ENCODE measurements at places on chromosomes 6 and 20.

- DNase-seq, result peak; percentile 61
Measured at GRCh38 chr20:8854571-8854970, 214.3 kb upstream of the PLCB4 start.

DNA sequence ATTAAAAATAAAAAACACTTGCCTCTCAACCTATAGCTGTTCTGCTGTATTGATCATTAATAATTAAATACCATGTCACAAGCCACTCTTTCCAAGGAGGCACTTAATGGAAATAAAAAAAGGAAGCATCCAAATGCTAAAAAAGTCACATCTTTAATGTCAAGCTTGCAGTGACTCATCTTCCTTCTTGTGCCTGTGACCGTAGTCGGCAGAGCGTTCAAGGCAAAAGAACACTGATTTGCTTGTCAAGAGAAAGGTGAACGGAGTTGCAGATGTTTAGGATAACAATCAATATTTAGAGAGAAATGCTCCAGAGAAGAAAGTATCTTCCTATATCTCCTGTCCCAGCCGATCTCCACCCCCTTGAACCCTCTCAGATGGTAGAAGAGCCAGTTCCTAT, 341.0 kb upstream of the OPRM1 start:
- no peak for DNase-seq

- DNase-seq, result no peak
Measured at GRCh38 chr20:37590938-37591490, 63.3 kb upstream of the BLCAP start.

GRCh38 chr6:127471379-127472255, 12.4 kb upstream of the KIAA0408 start:
- no peak for DNase-seq

- DNase-seq, result no peak
Measured at GRCh38 chr6:38604700-38605099, 35.0 kb downstream of the BTBD9 start.

GRCh38 chr6:107917451-107918375, 40.3 kb downstream of the SEC63 start:
- no peak for DNase-seq

DNA sequence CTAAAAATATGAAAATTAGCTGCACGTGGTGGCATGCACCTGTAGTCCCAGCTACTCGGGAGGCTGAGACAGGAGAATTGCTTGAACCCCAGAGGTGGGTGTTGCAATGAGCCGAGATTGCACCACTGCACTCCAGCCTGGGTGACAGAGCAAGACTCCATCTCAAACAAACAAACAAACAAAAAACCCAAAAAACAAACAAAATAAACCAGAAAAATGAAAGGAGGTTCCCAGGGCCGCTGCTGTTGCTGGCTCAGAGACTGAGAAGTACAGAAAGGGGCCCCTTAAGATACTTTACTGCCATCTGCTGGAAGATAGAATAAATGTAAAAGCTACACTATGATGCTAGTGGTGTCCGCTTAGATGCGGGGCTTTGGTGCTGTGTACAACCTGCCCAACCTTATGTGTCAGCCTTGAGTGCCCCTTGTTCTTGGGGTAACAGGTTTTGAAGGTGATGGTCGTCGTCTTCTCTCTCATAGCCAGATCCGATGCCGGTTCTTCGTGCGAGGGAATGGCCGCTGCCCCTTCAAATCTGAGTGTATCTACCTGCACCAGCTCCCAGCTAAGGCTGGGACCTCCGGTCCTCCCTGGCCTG, 2.8 kb upstream of the FANCE start:
- no peak for DNase-seq

GRCh38 chr20:62345681-62346370, 21.3 kb downstream of the LAMA5 start:
- DNase-seq, result no peak

DNA sequence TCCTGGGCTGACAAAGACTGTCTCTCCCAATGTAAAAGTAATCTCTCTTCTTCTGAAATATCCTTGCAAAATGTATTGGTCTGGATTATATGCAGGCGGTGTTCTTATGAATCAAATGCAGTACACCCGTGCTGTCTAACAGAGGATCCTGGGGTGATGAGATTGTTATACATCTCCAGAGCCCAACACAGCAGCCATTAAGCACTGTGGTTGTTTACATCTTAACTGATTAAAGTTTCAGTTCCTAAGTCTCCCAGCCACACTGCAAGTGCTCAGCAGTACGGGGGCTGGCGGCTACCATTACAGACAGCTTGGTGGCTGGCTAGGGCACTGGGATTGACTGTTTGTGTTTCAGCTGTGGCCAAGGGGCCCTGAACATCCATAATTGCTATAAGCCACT, 7.0 kb downstream of the UNC93A start:
- no peak for DNase-seq

- no peak for DNase-seq
Measured at GRCh38 chr6:168037242-168037641, 39.8 kb downstream of the KIF25 start.

GRCh38 chr6:28542440-28543296, 17.0 kb downstream of the GPX5 start:
- DNase-seq, result peak; percentile 83

- DNase-seq, result no peak
Measured at GRCh38 chr20:59623133-59623532, 18.8 kb downstream of the PHACTR3 start.

DNA sequence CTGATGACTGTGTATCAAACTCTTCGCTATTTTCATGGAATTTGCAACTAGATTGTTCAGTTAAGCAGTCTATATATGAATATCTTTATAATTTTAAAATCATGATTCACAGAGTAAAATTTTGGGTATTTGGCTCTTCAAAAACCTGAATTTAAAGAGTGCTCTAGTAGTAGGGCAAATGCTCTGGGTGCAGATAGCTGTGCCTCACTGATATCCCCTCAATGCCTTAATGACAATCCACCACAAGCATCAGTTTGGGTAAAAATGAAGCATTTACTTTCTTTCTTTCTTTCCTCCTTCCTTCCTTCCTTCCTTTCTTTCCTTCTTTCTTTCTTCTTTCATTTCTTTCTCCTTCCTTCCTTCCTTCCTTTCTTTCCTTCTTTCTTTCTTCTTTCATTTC, 239.7 kb downstream of the ADGRB3 start:
- DNase-seq, result no peak

GRCh38 chr6:153872946-153873345, 166.1 kb upstream of the OPRM1 start:
- no peak for DNase-seq

DNA sequence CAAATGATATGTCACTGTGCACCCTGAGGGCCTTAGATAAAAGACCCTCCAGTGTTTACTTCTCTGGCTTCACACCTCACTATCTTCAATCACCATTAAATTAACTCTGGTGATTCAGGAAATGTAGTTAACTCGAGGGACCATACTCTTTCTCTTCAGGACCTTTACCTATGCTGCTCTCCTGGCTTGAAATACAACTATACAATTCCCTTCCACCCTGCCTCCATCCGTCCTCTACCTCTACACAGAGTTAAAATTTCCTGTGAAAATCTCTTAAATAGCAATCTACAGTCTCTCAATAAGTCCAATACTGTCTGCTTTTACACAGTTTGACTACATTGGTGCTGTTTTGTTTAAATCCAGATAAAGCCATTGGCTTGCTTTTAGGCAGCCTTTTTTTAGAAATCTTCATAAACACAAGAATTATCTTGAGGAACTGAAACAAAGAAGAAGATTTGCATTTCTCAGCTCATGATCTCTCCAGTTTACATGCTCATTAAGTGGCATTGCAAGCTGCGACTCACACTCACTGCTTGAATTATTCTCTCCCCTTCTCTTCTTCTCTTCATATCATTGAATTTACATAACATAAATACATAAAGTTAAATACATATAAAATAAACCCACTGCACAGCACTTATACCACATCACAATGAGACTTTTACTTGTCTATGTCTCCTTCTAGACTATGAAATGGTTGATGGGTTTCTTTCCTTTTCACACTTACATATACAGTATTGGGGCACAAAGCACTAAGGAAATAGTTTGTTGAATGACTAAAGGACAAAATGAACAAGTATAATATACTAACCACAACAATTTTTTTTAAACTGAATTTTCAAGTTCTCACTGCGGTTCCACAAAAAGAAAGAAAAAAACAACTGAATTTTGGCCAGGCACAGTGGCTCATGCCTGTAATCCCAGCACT, 239.0 kb upstream of the KCNQ5 start:
- no peak for DNase-seq

- no peak for DNase-seq
Measured at GRCh38 chr6:168007592-168008338, 10.3 kb downstream of the KIF25 start.

DNA sequence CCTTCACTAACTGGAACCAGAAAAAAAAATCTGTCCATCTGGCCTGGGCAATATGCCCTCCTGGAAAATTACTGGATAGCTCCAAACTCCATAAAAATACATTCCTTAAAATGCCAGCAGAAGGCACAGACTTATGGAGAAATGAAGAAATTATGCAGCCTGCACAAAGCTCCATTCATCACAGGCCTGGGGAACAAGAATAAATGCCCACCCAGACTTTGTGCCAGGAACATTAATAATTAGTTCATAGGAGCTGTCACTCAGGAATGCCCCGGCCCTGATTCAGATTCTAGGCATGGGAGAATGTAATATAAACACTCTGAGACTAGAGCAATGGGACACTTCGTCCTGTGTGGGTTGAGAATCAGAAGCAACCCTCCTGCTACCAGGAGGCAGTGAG, 199.3 kb downstream of the OTOR start:
- DNase-seq, result no peak

- no peak for DNase-seq
Measured at GRCh38 chr20:17262786-17263185, 35.9 kb downstream of the PCSK2 start.

DNA sequence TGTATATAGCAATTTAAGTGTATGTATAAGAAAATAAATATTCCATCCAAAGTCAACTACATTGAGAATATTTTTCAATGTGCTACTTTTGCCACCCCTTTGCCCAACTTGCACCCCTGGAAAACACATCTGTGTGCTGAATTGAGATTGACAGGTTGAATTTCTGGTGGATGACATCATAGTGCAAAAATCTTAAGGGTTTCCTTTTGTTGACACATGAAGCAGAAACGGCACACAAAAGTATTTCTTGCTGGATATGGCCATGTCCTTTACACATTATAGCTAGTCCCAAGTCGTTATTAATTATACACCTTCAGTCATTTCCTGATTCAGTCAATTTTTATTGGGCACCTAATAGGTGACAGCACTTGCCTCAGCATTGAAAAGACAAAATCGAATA, 188.7 kb upstream of the FBXL4 start:
- DNase-seq, result no peak

DNA sequence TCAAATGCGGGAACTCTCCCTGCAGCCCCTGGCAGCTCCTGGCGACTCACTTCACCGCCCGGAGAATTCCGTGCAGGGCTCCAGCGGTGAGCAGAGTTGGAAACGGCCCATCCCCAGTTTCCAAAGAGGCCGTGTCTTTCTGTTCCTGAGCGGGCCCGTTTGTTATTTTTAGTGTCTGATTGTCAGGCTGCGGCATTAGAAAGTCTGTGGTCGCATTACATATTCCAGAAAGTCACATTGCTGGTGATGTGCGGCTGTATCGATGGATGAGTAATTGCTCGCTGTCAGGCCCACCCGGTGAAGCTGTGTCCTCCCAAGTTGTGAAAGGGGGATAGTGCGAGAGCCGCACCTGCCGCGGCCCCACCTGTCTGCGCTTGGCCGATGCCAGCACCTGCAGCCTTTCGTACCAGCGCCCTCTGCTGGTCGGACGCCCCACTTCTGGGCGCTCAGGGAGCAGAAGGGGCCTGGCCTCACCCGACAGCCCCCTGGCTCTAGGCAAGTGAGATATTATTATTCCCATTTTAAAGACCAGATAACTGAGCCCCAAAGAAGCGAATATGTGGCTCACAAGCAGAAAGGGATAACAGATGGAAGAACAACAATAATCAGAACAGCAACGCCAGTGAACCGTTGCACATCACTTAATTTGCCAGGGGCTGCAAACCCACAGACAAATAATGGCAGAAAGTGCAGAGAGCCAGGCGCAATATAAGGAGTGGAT, 244.9 kb downstream of the TSHZ2 start:
- no peak for DNase-seq

DNA sequence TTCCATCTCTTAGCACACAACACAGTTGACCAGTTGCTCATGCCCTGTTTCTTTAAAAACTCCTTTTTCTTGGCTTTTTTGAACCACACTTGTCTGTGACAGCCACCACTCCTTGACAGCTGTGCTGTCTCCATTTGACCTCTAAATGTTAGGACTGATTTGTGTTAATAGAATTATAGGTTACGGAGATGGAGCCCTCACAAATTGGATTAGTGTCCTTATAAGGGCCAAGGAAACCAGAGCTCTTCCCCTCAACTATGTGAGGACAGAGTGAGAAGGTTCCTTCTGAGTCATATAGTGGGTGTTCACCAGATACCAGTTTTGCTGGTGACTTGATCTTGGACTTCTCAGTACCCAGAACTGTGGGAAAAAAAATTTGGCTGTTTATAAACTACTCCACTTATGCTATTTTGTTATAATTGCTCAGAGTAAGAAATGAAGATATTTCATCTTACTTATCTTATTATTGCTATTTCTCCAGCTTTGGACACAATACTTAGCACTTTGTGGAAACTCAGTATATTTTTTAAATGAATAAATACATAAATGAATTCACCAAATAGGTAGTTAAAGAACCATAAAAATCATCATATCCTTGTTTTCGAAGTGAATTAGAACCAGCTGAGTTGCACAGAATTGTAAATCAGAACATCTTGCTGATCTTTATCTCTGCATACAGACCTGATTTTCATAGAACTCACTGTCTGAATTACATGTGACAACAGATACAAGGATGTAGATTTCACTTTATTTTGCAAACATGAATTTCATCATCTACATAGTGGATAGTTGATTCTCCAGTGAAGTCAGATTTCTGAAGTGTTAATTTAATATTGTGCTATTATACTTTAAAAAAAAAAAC, 598.5 kb upstream of the IRAK1BP1 start:
- DNase-seq, result no peak

All from urinary bladder (tissue), 4 donors.